ENCODE measurements at places on chromosomes 4 and X.

DNA sequence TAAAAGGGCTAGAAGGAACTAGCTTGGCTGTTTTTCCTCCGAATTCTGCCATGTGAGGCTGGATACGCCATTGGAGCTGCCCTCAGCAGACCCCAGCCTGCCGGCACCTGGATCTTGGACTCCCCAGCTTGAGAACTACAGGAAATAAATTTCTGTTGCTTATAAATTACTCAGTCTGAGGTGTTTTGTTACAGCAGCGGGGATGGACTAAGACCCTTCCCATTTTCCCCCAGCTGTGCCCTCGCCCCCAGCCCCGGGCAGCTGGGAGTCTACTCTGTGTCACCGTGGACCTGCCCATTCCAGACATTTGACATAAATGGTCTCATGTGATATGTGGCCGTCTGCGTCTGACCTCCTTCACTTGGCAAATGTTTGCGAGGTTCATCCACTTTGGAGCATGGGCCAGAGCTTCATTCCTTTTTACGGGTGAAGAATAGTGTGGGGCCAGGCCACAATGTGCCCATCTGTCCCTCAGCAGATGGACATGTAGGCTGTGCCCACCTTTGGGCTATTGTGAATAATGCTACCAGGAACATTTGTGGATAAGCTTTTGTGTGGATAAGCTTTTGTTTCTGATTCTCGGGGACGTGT is 30.7 kb upstream of the SPON2 start:
- no peaks in the 10 kb centered on the region for H3K27me3 ChIP-seq
- peaks cover 6% of the 10 kb centered on the region for H3K36me3 ChIP-seq
- no peak for ATAC-seq
- peak overlapping the region; percentile 56 for H3K27ac ChIP-seq

- ATAC-seq: peak; percentile 51
- no peak overlapping the region for H3K27ac ChIP-seq
- H3K36me3 ChIP-seq: no peaks in the 10 kb centered on the region
- H3K27me3 ChIP-seq: no peaks in the 10 kb centered on the region
- peaks cover 5% of the 10 kb centered on the region for H3K4me1 ChIP-seq
Observed at GRCh38 chrX:120790118-120790517, 85.5 kb downstream of the CT47B1 start.

DNA sequence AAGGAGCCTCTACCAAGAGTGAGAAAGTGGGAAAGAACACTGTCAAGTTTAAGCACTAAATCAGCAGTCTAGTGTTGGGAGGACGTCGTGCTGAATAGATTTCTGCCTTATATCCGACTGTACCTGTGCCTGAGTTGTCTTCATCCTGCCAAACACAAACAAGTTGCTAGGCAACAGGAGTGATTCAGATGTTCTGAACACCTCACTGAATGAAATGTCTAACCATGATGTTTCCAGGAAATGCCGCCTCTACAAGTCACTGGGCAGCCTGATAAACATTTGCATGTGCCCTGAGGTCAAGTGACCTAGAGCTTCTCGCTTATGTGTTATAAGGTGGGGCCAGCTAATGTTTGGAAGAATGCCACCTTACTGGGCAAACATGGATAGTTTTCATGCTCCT is 37.9 kb downstream of the SGMS2 start:
- peak overlapping the region; percentile 37 for H3K4me3 ChIP-seq
- H3K4me1 ChIP-seq: peaks cover 14% of the 10 kb centered on the region
- peak overlapping the region; percentile 87 for H3K27ac ChIP-seq
- H3K27me3 ChIP-seq: peaks cover 19% of the 10 kb centered on the region

DNA sequence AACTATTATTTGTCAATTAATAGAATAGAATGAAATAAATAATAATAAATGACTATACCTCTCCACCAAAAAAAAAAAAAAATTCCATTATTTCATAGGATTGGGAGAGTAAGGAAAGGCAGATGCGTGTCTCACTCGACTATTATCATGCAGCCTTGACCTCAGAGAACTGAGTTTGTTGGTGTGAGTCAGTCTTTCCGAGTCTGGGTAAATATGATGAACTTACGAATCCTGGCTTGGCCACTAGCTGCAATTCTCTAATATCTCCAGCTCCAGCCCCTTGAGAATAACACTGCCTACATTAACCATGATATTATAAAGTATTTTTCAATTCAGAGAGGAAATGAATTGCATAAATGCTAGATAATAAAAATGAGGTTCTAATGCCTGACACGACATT is 46.6 kb upstream of the DHX15 start:
- no peak for ATAC-seq
- no peak overlapping the region for H3K27ac ChIP-seq
- H3K4me1 ChIP-seq: no peaks in the 10 kb centered on the region
- peaks cover 19% of the 10 kb centered on the region for H3K27me3 ChIP-seq
- no peaks in the 10 kb centered on the region for H3K36me3 ChIP-seq
- H3K4me3 ChIP-seq: no peak overlapping the region

DNA sequence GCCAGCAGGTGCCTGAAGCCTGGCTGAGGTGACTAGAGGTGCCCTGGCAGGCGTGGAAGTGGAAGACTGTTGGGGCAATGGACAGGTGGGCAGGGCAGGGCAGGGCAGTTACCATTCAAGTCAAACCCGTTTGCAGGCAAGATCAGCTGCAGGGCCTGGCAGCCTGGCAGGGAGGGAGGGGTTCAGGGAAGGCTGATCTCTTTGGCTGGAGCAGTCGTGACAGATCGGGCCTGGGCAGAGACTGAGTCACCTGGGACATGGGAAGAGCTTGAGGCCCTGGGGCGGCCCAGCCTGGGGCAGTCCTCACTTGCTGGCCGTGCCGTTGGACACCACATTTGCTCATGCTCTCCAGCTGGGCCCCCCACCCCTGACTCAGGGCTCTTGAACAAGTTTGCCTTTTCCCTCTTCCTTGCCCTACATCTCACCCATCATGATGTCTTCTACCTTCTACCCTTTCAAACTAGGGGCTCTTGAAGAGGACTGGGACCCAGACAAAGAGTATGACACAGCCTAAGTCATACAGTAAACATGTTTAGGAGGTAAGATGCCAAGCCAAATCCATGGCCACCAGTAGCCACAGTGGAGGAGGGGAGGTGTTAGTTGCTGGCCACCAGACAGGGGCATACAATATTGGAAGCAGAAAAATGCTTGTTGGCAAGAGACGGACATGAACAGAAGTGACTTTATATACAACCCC is 2.0 kb upstream of the ZNF185 start:
- no peak for ATAC-seq
- no peak overlapping the region for H3K27ac ChIP-seq
- peaks cover 19% of the 10 kb centered on the region for H3K27me3 ChIP-seq
- H3K4me3 ChIP-seq: no peak overlapping the region

DNA sequence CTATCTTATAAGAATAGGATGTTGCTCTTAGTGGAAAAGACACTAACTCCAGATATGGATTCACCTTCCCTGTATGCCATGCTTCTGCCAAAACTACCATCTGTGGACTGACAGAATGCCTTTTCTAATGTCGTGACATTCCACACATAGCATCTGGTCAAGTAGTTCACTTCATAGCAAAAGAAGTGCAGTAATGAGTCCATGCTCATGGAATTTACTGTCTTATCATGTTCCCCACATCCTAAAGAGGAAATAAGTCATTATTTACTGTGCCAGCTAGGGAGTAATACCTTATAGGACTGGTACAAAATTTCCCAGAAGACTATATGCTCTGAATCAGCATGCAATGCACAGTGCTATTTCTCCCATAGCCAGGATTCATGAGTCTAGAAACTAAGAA is 562.4 kb downstream of the TLL1 start:
- no peak for ATAC-seq
- H3K4me1 ChIP-seq: no peaks in the 10 kb centered on the region
- no peak overlapping the region for H3K27ac ChIP-seq
- H3K4me3 ChIP-seq: no peak overlapping the region
- no peaks in the 10 kb centered on the region for H3K36me3 ChIP-seq

- no peaks in the 10 kb centered on the region for H3K36me3 ChIP-seq
- no peak overlapping the region for H3K27ac ChIP-seq
- H3K4me3 ChIP-seq: no peak overlapping the region
Observed at GRCh38 chr4:182486881-182487280, 243.7 kb downstream of the TENM3 start.

GRCh38 chrX:149074398-149074797 is 430.7 kb downstream of the IDS start:
- H3K27ac ChIP-seq: no peak overlapping the region
- H3K4me3 ChIP-seq: no peak overlapping the region
- H3K27me3 ChIP-seq: no peaks in the 10 kb centered on the region
- ATAC-seq: no peak
- H3K36me3 ChIP-seq: no peaks in the 10 kb centered on the region
- H3K4me1 ChIP-seq: no peaks in the 10 kb centered on the region

DNA sequence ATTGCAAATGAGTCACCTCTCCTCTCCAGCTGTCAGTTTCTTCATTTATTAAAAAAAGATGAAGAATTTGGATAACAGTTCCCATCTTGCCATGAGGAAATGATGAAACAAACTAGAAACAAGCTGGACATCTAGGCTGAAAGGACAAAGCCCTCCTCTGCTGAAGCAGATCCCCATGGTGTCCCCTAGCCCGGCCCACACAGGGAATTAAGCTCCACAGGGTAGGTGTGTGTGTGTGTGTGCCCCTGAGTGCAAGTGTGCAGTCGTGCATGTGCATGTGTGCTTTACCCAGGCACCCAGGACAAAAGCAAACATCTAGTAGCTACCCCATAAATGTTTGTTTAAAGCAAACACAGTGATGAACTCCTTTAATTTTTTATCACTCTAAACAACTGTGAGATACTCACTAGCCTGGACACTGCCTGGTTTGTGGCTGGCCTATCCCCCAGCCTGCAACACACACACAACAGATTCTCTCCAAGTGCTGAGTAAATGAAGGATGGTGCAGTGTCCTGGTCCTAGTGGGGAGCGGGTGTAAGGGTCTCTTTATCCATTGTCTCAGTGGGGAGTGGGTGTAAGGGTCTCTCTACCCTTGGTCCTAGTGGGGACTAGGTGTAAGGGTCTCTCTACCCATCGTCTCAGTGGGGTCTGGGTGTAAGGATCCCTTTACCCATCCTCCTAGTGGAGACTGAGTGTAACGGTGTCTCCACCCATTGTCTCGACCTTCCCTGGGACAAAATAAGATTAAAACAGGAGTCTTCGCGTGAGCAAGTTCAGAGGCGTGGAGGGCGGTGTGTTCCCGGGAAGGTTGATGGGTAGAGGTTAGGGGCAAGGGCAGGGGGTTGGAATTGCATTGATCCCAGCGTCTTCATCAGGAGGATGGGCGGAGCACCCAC is 688 bp upstream of the EVC start:
- H3K36me3 ChIP-seq: no peaks in the 10 kb centered on the region
- peak overlapping the region; percentile 87 for H3K4me3 ChIP-seq
- peak overlapping the region; percentile 78 for H3K27ac ChIP-seq
- peaks cover 11% of the 10 kb centered on the region for H3K4me1 ChIP-seq
- peaks cover 38% of the 10 kb centered on the region for H3K27me3 ChIP-seq

DNA sequence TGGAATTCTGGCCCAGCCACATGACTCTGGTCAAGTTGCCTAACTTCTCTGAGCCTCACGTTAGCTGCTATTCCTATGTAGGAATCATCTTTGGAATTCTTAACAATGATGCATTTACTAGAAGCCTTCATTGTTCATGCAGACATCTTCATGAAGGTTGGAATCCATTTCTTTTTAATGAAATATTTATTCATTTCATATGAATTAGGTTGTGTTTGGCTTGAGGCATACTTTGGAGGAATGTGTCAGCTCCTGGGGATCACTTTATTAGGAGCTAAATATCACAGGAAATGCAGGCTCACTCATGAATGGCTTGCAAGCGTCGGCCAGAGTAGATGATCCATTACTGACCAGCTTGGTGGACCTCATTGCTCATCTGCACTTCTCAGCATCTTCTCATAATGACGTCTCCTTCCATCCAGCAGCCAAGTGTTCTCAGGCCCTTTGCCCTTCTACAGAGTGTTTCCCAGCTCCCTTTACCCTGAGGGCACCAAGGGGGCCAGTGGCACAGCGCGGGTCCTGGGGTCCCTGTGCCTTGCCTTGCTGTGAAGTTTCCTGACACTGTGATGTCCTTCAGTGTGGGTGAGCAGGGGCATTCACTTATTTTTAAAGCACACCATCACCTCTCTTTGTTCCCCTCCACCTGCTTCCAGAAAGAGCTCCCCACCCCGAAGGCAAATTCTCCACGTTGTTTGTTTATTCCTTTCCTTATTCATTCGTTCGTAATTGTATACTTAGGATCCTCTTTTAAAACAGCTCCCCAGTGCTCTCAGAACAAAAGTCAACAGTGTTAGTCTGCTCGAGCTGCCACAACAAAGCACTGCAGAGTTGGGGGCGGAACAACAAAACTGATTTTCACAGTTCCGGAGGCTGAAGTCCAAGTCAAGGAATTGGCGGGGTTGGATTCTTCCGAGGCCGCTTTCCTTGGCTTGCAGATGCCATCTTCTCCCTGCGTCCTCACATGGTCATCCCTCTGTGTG is 106.8 kb downstream of the STK32B start:
- H3K4me3 ChIP-seq: no peak overlapping the region
- H3K36me3 ChIP-seq: no peaks in the 10 kb centered on the region
- H3K27me3 ChIP-seq: peaks cover 5% of the 10 kb centered on the region

DNA sequence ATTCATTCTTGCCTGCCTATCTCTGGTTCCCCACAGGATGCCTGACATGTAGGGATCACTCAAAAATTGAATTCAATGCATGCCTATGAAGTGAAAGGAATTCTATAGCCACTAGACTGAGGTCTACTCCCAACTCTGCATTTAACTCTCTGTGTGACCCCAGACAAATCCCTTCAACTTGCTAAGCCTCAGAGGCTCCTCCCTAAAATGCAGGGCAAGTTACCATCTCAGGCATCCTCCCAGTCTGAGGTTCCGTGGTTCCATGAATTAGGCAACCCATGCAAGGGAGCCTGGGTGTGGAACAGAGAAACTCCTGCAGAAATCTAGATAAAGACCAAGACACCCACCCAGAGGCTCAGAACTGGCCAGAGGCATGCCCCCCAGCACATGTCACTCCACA is 6.6 kb downstream of the SRPX start:
- no peak overlapping the region for H3K4me3 ChIP-seq
- H3K36me3 ChIP-seq: no peaks in the 10 kb centered on the region
- no peak for ATAC-seq
- no peak overlapping the region for H3K27ac ChIP-seq

All from activated T-helper 17 cell treated with anti-CD3 and anti-CD28 coated beads, Interleukin-2, amount 50 U/mL, for 72 hours (primary cell).